MCF 10A (cell line): ENCODE measurements at places on chromosomes 3 and 15. TPM values are rescaled to one million over a fixed set of nuclear protein-coding genes. Genes with fewer than 3 reads are reported as not detected.

- H3K27me3 ChIP-seq = no peaks in the 10 kb centered on the region
- DNase-seq = no peak
- H3K4me3 ChIP-seq = no peak overlapping the region
- peaks cover 22% of the 10 kb centered on the region for H3K36me3 ChIP-seq
- H3K4me1 ChIP-seq = peaks cover 8% of the 10 kb centered on the region
- no peak overlapping the region for H3K27ac ChIP-seq
These were observed 36.9 kb downstream of the SUCLG2 start for GRCh38 chr3:67617518-67617917.

The PLA2G4E gene
- total RNA-seq = 0.07 and 0.12 TPM in 2 replicates

DNA sequence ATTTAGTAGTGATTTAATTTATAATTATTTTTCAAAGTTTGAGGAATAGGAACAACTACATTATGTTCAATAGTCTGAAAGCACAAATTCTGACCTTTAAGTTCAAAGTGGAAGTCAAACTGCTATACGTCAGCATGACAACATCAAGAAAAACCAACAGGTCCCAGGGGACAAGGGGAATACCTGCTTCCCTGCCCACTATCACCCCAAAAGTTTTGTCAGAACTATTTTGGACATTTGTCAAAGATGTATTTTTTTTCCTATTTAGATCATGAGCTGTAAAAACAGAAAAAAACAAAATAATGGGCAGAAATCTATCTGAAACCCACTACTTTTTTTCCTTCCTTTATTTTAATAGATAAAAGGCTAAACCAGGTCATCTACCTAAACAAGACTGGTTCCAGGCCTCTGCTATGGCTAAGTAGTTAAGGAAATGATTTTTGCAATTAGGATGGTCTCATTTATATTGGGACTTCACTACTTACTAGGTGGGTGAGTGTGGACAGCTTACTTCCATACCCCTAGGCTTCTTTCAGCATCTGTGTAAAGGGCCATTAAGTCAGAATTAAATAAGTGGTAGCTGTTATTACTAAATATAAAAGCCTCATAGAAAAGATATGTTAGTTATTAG is 746.3 kb downstream of the FHIT start:
- no peak for DNase-seq
- H3K36me3 ChIP-seq = no peaks in the 10 kb centered on the region
- no peaks in the 10 kb centered on the region for H3K27me3 ChIP-seq
- no peaks in the 10 kb centered on the region for H3K4me1 ChIP-seq

DNA sequence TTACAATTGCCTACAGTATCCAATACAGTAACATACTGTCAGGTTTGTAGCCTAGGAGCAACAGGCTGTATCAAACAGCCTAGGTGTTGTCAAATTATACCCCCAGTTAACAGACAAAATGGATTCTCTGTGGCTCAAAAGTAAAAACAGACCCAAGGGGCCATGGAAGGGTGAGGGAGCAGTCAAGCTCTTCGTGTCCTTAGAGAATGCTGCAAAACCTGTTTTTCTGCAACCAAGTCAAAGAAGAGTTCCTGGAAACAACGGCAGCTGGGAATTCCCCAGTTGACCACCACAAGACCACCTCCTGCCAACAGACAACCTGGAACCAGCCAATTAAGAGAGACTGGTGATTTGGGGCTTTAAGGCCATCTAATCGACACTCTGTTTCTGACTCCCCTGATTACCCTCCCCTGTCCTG is 11.1 kb upstream of the THUMPD3 start:
- peaks cover 7% of the 10 kb centered on the region for H3K36me3 ChIP-seq
- H3K4me1 ChIP-seq = peaks cover 29% of the 10 kb centered on the region
- no peaks in the 10 kb centered on the region for H3K27me3 ChIP-seq
- DNase-seq = no peak

DNA sequence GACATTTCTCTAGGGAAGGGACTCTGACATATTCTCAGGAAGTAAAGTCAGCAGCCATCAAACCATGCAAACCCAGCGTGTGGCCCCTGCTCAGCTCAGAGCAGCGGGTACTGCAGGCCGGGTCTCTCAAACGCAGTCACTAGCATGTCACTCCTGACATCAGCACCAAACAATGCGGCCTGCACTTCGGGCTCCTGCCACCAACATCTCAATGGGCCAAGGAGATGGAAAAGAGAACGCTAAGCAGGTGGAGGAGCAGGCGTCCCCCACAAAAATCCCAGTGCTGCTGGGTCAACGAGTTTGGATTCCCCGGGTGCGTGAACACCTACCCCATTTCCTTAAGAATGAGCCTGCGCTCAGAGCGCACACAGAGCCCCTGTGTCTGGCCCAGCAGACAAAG is 9.9 kb upstream of the SPTBN5 start:
- H3K4me1 ChIP-seq = no peaks in the 10 kb centered on the region
- H3K27me3 ChIP-seq = no peaks in the 10 kb centered on the region
- H3K4me3 ChIP-seq = no peak overlapping the region
- peaks cover 33% of the 10 kb centered on the region for H3K36me3 ChIP-seq

DNA sequence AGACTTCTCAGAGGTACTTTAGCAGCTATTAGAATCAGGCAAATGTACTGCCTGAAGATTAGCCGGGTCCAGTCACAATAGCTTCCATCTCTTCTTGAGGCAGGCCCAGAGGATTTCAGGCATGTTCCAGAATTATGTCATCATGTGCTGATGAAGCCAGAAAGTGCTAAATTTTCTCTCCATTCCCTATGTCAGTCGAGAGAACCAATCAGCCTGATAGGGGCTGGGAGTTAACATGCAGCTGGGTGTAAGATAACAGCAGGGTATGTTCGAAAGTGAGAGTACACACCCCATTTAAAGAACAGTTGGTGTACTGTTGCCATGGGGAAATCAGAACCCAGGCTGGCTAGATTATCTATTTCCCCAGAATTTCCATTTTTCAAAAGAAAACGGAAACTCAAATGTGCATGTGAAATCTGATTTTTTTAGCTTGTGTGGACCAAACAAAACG is 48.7 kb downstream of the MYH15 start:
- no peak overlapping the region for H3K27ac ChIP-seq
- H3K27me3 ChIP-seq = no peaks in the 10 kb centered on the region
- DNase-seq = no peak
- no peak overlapping the region for H3K4me3 ChIP-seq

DNA sequence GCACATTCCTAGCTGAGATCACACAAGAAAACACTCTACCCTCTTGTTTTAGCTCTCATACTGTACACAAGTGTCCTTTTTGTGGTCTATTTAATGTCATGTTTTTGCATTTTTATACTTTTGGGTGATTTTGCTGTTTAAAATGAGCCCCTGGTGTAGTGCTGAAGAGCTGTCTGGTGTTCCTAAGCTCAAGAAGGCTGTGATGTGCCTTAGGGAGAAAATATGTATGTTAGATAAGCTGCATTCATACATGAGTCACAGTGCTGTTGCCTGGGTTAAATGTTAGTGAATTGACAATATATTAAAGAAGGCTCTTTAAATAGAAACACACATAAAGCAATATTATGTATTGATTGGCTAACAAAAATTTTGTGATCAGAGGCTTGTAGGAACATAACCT is 387.4 kb upstream of the C2CD4B start:
- H3K27me3 ChIP-seq = no peaks in the 10 kb centered on the region
- DNase-seq = no peak
- no peaks in the 10 kb centered on the region for H3K4me1 ChIP-seq
- no peak overlapping the region for H3K27ac ChIP-seq
- no peaks in the 10 kb centered on the region for H3K36me3 ChIP-seq

GRCh38 chr3:42084586-42084985 is 6.6 kb upstream of the TRAK1 start:
- H3K4me1 ChIP-seq = peaks cover 20% of the 10 kb centered on the region
- DNase-seq = no peak
- H3K36me3 ChIP-seq = peaks cover 22% of the 10 kb centered on the region
- no peaks in the 10 kb centered on the region for H3K27me3 ChIP-seq
